ENCODE measurements at places on chromosomes 7 and 10. TPM values are rescaled to one million over a fixed set of nuclear protein-coding genes. Genes with fewer than 3 reads are reported as not detected.
A peak's percentile ranks its signal among the peaks of the same experiment; 100 is the strongest.

The STRIP2 gene
- 3.9 TPM for polyA plus RNA-seq

The STAG3 gene
- polyA plus RNA-seq: 16.0 TPM

The MLXIPL gene
- polyA plus RNA-seq: 9.5 TPM

The NACAD gene
- 8.9 TPM for polyA plus RNA-seq

The EVX1 gene
- 0.08 TPM for polyA plus RNA-seq

GRCh38 chr7:273327-273726, 16.6 kb upstream of the FOXL3 start:
- no peak for DNase-seq

DNA sequence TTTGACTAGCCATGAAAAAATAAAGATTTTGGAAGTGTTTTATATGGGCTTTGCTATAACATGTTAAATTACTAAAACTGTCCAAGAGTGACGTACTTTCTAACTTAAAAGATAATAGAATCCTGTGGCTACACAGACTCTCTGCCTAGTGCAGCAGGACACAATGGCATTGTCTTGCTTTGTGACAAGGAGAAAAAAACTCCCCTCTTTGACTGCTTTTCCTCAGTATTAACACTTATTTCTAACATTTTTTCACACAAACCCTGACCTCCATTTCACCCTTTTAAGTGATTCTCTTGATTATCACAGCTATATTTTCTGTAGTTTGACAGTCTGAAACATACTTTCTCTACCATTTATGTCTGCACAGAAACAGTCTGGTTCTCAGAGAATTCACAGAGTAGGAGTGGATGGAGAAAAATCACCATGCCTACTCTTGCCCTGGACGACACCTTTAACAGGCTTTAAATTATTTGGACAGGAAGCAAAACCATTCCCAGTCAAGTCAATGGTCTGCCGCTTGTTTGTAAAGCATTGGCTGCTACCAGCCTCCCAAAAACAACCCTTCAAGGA, 336.3 kb upstream of the SMIM30 start:
- no peak for DNase-seq

DNA sequence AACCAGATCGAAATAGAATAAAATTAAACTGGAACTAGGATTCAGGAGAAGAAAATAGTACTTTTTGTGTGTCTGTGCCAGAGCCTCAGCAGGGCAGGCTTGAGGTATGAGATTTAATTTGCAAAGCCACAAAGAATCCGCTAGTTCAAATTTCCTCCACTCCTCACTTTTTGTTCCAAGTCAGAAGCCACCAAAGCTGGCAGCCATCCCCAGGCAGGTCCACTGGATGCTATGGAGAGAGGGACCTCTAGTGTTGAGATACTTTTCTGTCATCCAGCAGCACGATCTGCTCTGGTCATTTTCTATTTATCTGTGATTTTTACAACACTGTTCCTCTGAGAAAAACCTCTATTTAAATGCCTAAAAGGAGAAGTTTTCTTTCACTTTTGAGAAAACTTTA, 147.9 kb upstream of the FRMD4A start:
- peak; percentile 37 for DNase-seq

DNA sequence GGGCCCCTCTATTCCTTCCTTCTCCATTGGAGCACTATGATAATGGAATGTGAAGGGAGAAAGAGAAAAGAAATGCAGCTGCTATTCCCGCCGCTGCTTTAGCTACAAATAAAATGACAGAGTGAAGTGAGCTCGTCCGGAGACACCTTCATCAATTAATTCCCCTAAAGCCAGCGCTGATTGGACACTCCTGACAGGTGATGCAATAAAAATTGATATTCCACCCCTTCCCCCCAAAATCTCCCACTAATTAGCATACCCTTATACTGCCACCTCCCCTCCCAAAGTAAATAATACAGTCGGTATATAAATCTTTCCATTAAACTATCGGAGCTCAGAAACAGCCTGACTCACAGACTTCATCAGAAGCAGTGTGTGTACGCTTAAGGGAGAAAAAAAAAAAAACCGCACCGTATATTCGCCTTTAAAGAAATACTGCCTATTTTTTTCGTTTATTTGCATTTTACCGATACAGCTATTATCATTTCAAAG, 7.3 kb downstream of the SKIDA1 start:
- peak; percentile 83 for DNase-seq

DNA sequence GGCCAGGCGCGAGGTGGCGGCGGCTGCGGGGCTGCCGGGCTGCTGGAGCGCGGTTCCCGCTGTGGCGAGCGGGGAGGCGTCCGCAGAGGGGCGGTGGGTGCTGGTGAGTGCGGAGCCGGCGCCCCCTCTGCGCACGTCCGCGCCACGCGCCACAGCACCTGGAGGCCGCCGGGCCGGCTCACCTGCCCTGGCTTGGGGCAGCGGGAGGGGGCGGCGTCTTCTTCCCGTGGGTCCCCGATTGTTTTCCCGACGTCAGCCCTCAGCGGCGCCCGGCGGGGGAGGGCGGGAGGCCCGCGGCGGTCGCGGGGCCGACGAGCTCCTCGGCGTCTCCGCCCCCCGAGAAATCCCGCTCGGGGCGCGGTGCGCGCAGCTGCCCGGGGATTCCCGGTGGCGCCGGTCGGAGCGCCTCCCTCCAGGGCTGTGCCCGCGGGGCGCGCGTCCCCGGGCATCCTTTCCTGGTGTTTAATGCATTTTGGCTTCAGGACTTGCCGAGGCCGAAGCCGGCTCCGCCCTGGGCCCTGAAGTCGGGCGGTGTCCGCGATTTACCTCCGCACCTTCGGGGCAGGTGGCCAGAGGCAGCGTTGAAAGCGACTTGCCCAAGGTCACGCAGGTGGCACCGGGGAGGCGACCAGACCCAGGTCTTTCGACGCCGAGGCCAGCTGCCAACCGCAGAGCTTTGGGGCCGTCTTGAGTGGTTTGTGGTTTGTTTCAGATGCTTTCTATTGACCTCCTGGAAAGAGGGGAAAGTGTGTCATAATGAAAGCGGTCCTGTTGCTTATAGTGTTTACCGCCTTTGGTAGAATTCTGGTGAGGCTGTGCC, 561 bp downstream of the PLEKHA1 start:
- peak; percentile 29 for DNase-seq

- no peak for DNase-seq
Observed at GRCh38 chr7:149125189-149125862, 798 bp downstream of the ZNF425 start.

DNA sequence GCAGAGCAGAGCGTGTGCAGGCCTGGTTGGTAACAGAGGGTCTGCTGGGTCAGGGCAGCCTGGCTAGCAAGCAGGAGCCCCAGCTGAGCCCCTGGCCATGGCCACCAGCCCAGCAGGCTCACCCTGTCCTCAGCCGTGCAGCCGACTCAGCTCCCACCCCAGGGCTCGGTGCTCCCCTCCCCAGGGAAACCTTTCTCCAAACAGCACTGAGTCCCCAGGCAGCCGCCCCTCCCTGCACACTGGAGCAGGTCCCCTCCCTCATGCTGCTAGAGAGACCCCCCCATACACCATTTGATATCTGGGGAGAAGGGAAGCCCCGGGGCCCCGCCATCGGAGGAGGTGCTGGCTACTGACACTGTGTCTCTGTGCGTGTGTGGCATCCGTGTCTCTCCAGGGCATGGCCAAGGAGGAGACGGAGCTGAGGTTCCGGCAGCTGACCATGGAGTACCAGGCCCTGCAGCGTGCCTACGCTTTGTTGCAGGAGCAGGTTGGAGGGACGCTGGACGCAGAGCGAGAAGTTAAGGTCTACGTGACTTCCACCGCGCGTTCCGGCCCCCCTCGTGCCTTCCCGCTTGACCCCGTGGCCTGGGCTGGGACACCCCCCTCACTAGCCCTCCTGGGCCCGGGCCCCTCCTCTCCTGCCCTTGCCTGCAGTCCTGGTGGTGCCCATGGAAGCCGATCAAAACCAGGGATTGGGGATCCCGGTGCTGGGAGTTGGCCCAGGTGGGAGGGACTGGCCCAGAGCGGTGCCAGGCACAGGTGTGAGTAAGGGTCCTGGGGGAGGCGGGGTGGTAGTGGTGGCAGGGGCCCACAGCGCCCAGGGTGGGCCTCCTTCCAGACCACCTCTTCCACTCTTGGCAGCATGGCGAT, 45.0 kb upstream of the DPYSL4 start:
- DNase-seq: no peak

- no peak for DNase-seq
Observed at GRCh38 chr7:77413861-77414424, 2.2 kb downstream of the GSAP start.

- DNase-seq: no peak
Observed at GRCh38 chr7:77316219-77316978, 99.8 kb downstream of the GSAP start.

GRCh38 chr7:155984028-155984580, 171.8 kb upstream of the SHH start:
- no peak for DNase-seq

DNA sequence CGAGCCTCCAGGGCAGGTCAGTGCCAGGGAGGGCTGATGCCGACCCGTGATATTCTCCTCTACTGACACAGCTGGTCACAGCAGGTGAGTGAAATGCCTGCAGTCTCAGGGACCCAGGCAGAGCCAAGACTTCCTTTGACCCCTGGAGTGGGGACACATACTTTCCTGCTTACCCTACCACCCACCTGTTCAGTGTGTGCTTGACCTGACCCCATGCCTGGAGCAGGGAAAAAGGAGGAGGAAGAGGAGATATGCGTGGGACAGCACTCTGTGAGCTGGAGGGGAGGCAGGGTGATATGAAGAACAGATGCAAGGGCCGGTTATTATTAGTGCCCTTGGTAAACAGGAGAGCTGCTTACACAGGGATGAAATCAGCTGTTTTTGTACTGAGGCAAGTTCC, 40.8 kb upstream of the WIPF3 start:
- DNase-seq: no peak

GRCh38 chr10:60473557-60473956, 83.9 kb upstream of the ANK3 start:
- DNase-seq: no peak

- no peak for DNase-seq
Observed at GRCh38 chr10:125510998-125511397, 172.0 kb downstream of the TEX36 start.

DNA sequence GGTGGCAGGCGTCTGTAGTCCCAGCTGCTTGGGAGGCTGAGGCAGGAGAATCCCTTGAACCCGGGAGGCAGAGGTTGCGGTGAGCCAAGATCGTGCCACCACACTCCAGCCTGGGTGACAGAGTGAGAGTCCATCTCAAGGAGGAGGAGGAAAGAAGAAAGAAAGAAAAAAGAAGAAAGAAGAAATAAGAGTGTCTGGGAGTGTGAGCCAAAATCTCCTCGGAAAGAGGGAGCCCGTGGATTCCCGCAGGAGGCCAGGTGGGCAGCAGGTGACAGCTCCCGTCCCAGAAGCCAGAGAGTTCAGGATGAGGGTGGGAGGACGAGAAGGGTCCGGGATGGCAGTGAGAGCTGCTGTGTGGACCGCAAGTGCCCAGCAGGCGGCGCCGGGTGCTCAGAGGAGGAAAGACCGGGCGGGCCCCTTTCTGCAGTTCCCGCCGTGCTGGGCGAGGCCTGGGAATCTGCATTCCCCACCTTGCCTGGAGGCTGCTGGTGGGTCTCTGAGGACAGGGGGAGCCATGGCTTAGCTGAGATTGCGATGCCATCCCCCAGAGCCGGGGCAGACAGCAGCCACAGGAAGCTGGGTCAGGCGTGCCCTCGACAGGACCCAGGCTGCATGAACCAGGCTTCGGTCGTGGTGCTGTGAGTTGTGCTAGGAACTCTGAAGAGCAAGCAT, 17.1 kb upstream of the AMZ1 start:
- DNase-seq: no peak

DNA sequence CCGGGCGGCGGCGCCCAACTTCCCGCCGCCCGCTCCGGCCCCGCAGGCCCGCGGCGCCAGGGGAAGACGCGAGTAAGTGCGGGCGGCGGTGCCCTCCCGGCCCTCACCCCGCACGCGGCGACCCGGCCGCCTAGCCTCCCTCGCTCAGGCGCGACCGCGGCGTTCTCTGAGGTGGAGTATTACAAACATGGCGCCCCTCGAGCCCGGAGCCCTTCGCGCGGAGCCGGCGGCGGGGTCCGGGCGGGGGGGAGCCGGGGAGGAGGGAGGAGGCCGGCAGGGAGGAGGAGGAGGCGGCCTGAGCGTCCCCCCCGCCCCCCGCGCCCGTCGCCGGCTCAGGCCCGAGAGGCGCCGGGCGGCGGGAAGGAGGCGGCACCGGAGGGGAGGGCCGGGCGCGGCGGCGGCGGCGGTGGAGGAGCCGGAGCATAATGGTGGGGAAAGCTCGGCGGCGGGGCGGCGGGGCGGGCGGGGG, at the start of gene ZMYND11:
ZMYND11 (plus strand) TSS at position 324 of the 469 bp plus-strand sequence. CDS start 44,558 bp downstream, outside the sequence.
- DNase-seq: no peak

DNA sequence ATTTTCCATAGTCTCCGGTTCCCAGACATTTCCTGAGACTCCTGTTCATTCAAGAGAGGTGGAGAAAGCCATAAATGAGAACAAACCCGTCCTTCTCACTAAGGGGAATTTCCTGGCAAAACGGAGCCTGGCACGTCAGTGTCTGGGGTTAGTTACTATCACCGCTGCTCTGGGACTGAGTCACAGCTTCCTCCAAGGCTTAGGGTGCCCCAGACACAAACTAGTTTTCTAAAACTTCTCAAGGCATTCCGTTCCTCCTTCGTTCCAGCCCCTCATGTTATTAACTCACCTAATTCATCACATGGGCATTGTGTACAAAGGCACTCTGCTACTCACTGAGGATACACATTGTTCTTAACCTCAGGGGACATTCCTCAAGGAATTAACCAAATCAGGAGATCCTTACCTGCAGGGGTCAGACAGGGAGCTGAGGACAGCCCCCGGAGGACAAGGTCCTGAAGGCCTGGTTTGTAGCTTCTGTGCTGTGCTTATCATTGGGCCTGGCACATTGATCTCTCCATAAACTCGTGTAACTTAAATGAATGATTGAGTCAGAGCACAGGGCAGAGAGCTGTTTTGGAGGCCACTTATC, 103.0 kb upstream of the KLF6 start:
- DNase-seq: no peak

DNA sequence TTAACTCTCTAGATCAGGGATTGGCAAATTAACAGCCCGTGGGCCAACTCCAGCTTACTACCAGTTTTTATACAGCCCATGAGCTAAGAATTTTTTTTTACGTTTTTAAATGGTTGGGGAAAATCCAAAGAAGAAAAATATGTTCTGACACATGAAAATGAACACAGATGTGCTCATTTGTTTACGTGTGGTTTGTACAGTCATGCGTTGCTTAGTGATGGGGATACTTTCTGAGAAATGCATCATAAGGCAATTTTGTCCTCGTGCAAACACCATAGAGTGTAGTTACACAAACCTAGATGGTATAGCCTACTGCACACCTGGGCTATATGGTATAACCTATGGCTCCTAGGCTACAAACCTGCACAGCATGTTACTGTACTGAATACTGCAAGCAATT, 8.3 kb upstream of the SMKR1 start:
- DNase-seq: no peak

- no peak for DNase-seq
Observed at GRCh38 chr10:69407621-69408301, 9.0 kb downstream of the TACR2 start.

- no peak for DNase-seq
Observed at GRCh38 chr10:75910032-75910431, 478.6 kb downstream of the LRMDA start.
